ENCODE measurements at places on chromosomes 13 and 19. TPM values are rescaled to one million over a fixed set of nuclear protein-coding genes. Genes with fewer than 3 reads are reported as not detected.

The USP12 gene
- 36.6 TPM for total RNA-seq

The URI1 gene
- total RNA-seq, result 67.6 TPM

The ZNF600 gene
- 17.9 TPM for total RNA-seq

The TEX101 gene
- total RNA-seq, result not detected

The TEX26 gene
- total RNA-seq, result not detected

The TYROBP gene
- 5.9 TPM for total RNA-seq

The RGL3 gene
- total RNA-seq, result not detected

The LILRB2 gene
- 1.5 TPM for total RNA-seq

The C1QTNF9 gene
- total RNA-seq, result not detected

The NXNL1 gene
- total RNA-seq, result not detected

Measured in T-helper 17 cell (primary cell).